AG09319 (cell line): ENCODE measurements at places on chromosomes 2 and 18.
A peak's percentile ranks its signal among the peaks of the same experiment; 100 is the strongest.

DNA sequence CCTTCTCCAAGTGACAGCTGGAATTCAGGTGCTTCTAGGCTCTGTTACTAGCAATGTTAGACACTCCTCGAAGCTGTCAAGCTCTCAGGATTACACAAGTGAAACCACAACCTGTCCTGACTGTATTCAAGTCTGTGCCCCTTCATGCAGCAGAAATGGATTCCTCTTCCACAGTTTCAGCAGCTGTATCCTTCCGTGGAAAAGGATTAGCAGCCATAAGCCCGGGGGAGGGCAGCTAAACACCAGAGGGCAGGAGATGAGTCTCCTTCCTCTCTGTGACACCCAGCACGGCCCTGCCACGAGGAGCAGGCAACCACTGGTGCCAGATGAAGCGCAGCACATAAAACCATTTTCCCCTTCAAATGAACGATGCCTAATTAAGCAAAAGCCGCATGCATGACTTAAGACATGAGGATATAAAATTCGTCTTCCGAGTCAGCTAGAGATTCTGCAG is 1.2 kb downstream of the ST3GAL5 start:
- no peak for DNase-seq

- DNase-seq: no peak
These were observed 1.4 kb upstream of the CTNNA2 start for GRCh38 chr2:79511320-79511951.

- DNase-seq: peak; percentile 36
These were observed 20.9 kb upstream of the TFPI start for GRCh38 chr2:187574969-187575750.

GRCh38 chr2:30367232-30368070 is 79.6 kb upstream of the LCLAT1 start:
- no peak for DNase-seq

- DNase-seq: no peak
These were observed 11.8 kb upstream of the GPR17 start for GRCh38 chr2:127634066-127634617.

DNA sequence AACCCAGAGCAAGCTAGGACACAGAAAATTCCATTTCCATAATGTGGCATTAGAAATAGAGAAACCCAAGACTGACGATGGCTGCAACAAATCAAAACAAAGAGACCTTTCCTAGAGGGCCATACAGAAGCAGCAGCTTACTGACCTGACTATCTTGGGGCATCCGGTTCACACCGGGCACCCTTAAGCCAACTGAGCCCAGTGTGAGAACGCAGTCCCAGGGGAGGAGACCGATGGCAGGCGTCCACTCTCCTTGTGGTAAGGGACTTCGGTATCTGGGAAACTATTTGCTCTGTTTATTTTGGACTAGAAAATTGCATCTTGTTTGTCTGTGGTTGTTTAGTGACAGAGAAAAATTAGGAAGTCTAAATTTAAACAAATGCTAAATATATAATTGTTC is 244.8 kb upstream of the COPS8 start:
- DNase-seq: no peak

DNA sequence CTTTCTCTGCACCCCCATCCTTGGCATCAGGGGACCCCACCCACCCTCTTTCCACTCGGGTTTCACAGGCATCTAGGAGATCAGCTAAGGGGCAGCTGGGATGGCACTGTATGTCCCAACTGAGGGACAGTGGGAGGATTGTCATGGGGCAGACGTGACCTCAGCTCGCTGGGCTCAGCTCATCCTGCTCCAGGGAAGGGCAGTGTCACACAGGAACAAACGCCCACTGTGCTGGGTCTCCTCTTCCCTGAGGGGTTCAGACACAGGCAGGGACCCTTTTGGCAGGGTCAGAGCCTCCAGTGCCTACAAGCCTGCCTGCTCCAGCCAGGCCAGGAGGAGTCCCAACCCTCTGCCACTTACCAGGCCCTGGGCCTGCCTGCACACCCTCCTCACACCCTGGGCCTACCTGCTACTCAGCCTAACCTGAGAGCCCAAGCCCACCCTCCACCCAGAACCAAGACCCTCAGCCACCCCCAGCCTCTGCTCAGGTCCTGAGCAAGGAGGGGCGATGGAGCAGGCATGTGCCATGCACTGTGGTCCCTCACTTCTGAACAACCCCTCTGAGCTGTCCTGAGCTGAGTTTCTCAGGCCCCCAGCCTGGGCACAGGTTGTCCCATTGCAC is 68.2 kb downstream of the HS1BP3 start:
- DNase-seq: no peak

- DNase-seq: no peak
These were observed 29.7 kb downstream of the GNLY start for GRCh38 chr2:85723707-85724360.

DNA sequence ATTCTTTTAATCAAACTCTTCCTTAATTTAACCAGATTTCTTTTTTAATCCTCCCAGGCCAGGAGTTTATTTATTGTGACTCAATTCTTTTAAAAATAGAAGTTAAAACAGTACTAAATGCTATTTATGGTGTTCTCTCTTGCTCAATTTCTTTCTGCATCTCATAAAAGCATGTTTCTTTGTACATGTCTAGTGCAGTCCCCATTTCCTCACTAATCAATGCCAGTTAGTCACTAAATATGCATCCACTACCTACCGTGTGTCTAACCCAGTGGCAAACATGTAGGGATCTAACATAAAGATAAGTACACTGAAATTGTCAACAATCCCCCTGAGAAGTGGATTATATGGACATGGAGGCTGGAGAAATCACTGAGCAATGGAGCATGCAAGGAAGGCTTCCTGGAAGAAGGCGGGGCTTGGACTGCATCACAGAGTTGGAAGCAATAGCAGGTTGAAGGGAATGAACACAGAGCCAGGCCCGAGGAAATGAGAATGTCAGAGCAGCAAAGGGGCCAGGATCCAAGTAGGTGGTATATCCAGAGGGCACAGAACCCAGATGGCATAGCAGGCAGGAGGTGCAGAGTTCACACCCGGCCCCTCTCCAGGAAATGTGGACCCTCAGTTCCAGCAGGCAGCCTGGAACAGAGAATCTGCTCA is 105.3 kb upstream of the FOSL2 start:
- DNase-seq: no peak

- DNase-seq: no peak
These were observed 988.2 kb downstream of the SUCLG1 start for GRCh38 chr2:83470928-83471327.

- no peak for DNase-seq
These were observed 45.9 kb upstream of the AFF3 start for GRCh38 chr2:100188326-100188725.

DNA sequence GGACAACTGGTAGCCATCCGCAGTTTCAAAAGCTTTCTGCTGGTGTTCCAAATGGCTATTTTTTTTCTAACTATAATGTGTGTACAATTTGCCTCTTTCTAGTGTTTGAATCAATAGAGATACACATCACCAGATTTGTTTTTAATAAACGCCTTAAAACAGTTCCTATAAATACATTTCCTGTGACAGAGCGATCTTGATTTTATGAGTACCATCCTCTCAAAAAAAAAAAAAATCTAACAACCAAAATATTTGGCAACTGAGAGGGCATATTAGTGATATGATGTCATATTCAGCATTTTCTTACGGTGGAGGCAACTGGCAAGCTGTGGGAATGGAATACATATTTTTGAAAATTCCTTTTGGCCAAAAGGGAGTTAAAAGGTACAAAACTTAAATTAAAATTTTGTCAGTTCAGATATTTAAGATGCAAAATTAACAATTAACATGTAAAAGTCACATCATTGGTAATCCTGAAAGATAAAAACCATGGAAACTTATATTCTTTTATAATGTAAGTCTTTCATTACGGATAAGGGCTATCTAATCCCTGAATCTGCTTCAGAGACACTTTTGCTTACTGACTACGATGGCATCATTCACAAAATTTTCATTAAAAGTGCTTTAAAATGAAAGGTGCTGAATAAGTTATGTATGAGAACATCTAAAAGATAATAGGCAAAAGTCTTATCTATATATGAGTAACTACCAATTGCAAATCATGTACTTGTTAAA is 268.4 kb downstream of the TCF4 start:
- no peak for DNase-seq

- DNase-seq: no peak
These were observed 815.5 kb downstream of the EPHA4 start for GRCh38 chr2:220756653-220757052.

- DNase-seq: no peak
These were observed 339.2 kb downstream of the ARHGAP15 start for GRCh38 chr2:143468341-143468888.

GRCh38 chr2:68719912-68720311 is 14.7 kb upstream of the ARHGAP25 start:
- DNase-seq: no peak

- no peak for DNase-seq
These were observed at the start of gene MFSD2B for GRCh38 chr2:24009680-24010476. Gene MFSD2B, plus strand, starts transcription at chr2:24010085. Its CDS starts 12 bp downstream, at chr2:24010097.

DNA sequence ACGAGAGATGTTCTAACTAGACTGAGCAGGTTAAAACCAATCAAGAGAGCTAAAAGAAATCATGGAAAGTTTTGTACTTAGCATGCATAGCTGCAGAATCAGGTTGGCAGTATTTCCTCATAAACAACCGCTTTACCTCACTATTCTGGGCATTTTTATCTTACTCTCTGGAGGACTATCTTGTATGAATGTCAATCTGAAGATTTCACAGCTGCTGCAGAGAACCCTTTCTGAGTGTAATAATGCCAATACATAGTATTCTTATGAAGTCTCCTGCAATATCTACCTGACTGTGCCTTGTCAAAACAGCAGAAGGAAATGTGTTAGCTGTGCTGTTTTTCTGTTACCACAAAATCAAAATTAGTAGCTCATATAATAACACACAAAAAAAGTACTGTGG is 705.9 kb upstream of the FSHR start:
- no peak for DNase-seq

- peak; percentile 83 for DNase-seq
These were observed 50.2 kb upstream of the DTNA start for GRCh38 chr18:34659579-34660517.

- no peak for DNase-seq
These were observed 24.2 kb upstream of the RHOB start for GRCh38 chr2:20422402-20423271.

DNA sequence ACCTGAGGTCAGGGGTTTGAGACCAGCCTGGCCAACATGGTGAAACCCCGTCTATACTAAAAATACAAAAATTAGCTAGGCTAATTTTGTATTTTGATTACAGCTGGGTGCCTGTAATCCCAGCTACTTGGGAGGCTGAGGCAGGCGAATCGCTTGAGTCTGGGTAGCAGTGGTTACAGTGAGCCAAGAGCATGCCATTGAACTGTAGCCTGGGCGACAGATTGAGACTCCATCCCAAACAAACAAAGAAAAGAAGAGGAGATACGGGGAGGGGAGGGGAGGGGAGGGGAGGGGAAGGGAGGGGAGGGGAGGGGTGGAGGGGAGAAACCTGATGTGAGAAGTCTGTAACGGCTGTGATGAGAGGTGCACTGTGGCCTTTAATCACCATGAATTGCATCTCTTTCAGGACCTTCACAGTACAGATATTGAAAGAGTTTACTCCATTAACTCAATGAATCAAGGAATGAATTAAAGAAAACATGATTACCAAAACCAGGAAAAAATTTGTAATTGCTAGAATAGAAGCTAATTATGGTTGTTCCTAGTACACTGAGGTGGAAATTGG is 135.3 kb downstream of the CALCRL start:
- DNase-seq: no peak

DNA sequence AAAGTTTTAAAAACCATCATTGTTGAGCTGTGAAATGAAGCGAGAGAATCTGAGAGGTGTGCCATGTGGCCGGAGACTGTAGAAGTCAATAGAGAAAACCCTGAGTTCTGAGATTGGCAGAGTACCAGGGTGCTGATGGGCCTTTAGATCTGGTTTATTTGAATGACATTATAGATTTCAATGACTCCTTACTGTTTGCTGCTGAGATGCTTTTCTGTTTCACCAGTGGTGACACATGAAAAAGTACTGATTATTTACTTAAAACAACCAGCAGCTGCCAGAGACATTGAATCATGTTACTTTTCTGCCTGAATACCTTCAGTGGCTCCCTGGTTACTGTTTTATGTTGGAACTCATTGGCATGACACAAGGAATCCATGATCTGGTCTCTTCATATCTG is 602.7 kb upstream of the ZNF804A start:
- no peak for DNase-seq

DNA sequence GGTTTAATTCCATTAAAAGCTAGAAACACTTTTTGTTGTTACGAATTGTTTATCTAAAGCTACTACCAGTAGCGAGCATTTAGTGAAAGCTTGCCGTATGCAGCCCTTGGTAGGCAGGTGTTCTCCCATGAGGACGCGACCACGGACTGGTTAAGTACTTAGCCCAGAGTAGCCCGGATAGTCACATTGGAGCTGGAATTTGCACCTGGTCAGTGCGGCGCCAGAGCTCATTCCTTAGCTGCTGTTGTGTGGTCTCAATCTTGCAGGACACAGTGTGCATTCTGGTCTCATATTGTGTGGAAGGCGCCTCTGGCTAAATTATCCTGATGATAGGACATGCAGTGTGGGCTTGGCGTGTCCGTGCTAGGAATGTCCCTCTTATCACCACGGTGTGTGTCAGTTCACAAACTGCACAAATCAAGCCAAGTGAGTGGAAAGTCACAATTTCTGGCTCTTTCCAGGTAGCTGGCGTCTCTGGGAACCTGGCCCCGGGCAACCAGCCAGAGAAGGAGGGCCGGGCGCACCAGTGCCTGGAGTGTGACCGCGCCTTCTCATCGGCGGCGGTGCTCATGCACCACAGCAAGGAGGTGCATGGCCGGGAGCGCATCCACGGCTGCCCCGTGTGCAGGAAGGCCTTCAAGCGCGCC is 133.3 kb downstream of the ZNF236 start:
- DNase-seq: no peak

DNA sequence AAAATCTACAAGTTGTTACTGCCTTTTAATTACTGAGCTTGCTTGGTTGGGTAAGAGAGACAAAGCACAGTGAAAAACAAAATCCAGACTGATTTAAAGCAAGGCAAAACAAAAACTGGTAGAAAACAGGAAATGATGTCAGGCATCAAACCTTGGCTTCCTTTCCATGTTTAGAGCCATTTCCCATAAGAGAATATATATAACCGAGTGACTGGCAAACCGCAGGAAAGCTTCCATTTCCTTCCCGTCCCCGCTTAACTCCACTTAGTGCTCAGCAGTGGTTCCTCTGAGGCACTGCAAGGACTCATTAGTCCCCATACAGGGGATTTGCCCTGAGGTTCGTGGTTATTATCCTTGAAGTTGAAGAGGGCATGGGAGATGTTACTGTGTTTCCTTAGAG is 446.3 kb downstream of the LPIN1 start:
- no peak for DNase-seq

DNA sequence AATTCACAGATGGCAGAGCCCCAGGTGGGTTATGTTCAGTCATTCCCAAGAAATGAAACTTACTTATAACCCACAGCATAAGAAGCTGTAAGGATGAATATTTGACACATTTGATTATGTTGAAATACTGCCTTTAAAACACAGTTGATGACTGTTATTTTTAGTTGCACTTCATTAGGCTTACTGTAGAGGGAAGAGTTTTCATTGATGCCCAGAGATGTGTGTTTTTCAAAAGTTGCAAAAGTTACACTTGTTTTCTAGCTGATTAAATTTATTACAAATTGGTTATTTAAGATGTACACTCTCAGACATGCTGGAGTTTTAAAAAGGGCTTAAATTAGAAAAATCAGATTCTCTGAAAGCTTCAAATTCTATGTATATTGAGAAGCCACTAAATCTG is 506.1 kb downstream of the PARD3B start:
- DNase-seq: no peak
